ENCODE measurements at places on chromosomes 3 and 15. TPM values are rescaled to one million over a fixed set of nuclear protein-coding genes. Genes with fewer than 3 reads are reported as not detected.

DNA sequence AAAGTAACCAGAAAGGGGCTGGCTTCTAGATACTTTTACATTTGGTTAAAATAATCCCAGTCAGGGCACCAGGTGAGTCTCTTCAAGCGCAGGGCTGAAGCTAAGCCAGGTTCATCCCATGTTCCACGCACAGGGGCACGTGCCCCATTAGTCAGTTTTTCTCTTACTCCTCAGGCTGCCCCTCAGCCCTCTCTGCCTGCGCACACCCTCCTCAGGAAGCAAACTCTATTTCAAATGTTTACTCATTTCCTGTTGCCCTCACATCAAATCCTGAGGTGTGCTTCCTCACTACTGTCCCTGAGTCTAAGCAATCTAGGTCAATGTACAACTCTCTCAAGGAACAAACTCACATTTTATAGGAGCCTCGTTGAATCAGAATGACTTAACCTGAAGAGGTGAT, 48.5 kb downstream of the THBS1 start:
- H3K27ac ChIP-seq: peak overlapping the region; percentile 69
- H3K27me3 ChIP-seq: no peaks in the 10 kb centered on the region
- peaks cover 32% of the 10 kb centered on the region for H3K4me1 ChIP-seq
- H3K36me3 ChIP-seq: no peaks in the 10 kb centered on the region

The AADAC gene
- not detected for polyA plus RNA-seq

The SYNPR gene
- polyA plus RNA-seq: 0.12 TPM

The CYP8B1 gene
- polyA plus RNA-seq: not detected

DNA sequence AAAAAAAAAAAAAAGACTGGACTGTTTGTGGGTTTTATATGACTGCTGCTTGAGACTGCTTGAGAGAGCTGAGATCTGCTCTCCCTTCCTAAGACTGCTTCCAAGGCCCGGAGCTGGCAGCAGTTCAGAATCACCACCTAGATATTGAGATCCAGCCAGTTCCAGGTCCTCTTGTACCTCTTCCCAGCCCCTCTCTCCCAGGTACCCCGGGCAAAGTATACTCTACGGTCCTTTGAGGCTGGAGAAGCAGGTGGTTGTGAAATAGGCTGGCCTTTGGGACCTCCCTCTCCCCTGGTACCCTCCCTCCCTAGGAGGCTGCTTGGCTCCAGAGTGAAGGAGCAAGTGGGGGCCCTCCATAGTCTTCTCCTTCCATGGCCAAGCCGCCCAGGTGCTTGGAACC, 12.6 kb upstream of the BAHD1 start:
- H3K4me3 ChIP-seq: no peak overlapping the region
- H3K36me3 ChIP-seq: no peaks in the 10 kb centered on the region
- no peaks in the 10 kb centered on the region for H3K4me1 ChIP-seq
- H3K27ac ChIP-seq: no peak overlapping the region
- H3K27me3 ChIP-seq: no peaks in the 10 kb centered on the region

GRCh38 chr3:162122405-162122804, 625.8 kb downstream of the OTOL1 start:
- no peak overlapping the region for H3K4me3 ChIP-seq
- H3K36me3 ChIP-seq: no peaks in the 10 kb centered on the region
- no peak for DNase-seq
- H3K4me1 ChIP-seq: no peaks in the 10 kb centered on the region
- no peak overlapping the region for H3K27ac ChIP-seq

The XXYLT1 gene
- polyA plus RNA-seq: 1.9 TPM

DNA sequence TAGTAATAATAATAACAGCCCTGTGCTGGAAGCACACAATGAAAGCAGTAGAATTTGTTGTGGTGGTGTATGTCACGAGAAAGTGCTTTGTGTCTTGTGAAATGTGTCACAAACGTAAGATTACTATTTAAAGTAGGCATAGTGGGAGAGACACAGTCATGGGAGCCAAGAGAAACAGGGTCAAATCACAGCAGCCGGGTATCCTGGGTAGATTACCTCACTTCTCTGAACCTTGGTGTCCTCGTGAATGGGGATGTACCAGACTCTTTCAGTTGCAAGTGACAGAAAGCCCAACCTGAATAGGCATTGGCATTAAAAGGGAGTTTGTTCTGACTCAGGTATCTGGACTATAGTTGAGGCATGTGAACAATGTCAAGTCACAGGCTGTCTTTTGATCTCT, 29.1 kb upstream of the SRGAP3 start:
- no peaks in the 10 kb centered on the region for H3K36me3 ChIP-seq
- H3K27me3 ChIP-seq: no peaks in the 10 kb centered on the region
- H3K4me3 ChIP-seq: no peak overlapping the region
- H3K27ac ChIP-seq: no peak overlapping the region
- no peak for DNase-seq

- H3K36me3 ChIP-seq: peaks cover 38% of the 10 kb centered on the region
- DNase-seq: no peak
- peak overlapping the region; percentile 89 for H3K27ac ChIP-seq
- H3K4me3 ChIP-seq: no peak overlapping the region
Observed at GRCh38 chr3:50248387-50248786, 12.4 kb downstream of the GNAI2 start.

The DPH6 gene
- polyA plus RNA-seq: 5.9 TPM

The GP5 gene
- polyA plus RNA-seq: not detected

DNA sequence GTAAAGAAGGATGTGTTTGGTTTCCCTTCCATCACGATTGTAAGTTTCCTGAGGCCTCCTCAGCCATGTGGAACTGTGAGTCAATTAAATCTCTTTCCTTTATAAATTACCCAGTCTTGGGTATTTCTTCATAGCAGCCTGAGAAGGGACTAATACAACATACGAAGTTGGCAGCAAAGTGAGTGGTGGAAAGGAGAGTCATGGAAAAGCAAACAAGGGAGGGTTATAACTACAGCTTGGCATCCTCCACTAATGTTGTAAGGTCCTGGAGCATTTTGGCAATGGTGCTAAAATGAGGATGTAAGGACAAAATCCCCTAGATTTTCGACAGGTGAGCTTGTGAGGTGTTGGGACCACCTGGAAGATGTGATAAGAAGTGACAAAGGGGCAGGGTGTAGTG, 5.8 kb upstream of the TMEM41A start:
- no peak overlapping the region for H3K27ac ChIP-seq
- no peaks in the 10 kb centered on the region for H3K4me1 ChIP-seq
- no peaks in the 10 kb centered on the region for H3K36me3 ChIP-seq

GRCh38 chr3:11523572-11524101, 120.1 kb downstream of the VGLL4 start:
- H3K36me3 ChIP-seq: no peaks in the 10 kb centered on the region
- H3K27me3 ChIP-seq: no peaks in the 10 kb centered on the region
- no peak for DNase-seq
- H3K27ac ChIP-seq: no peak overlapping the region
- no peak overlapping the region for H3K4me3 ChIP-seq

The ZNF774 gene
- 4.2 TPM for polyA plus RNA-seq

DNA sequence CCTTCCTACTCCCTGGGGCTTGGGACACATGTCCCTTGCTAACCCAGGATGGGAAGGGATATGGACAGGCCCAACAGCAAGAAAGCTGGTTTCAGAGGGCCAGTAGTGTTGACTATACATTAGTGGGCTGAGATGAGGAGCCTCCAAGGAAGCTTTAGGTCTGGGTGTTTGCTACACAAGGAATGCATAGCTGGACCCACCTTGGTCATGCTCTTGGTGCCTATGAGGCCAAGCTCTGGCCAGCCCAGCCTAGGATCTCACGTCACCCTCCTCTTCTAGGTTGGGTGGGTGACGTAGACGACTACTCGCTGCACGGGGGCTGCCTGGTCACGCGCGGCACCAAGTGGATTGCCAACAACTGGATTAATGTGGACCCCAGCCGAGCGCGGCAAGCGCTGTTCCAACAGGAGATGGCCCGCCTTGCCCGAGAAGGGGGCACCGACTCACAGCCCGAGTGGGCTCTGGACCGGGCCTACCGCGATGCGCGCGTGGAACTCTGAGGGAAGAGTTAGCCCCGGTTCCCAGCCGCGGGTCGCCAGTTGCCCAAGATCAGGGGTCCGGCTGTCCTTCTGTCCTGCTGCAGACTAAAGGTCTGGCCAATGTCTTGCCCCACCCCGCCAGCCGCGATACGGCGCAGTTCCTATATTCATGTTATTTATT, 653 bp upstream of the WDR6 start:
- DNase-seq: no peak
- H3K4me3 ChIP-seq: peak overlapping the region; percentile 81
- no peaks in the 10 kb centered on the region for H3K27me3 ChIP-seq
- H3K4me1 ChIP-seq: peaks cover 16% of the 10 kb centered on the region
- peak overlapping the region; percentile 93 for H3K27ac ChIP-seq

The RTP1 gene
- polyA plus RNA-seq: not detected

- no peaks in the 10 kb centered on the region for H3K27me3 ChIP-seq
- no peaks in the 10 kb centered on the region for H3K36me3 ChIP-seq
- no peak overlapping the region for H3K4me3 ChIP-seq
Observed at GRCh38 chr3:8658306-8659212, 14.0 kb upstream of the SSUH2 start.

DNA sequence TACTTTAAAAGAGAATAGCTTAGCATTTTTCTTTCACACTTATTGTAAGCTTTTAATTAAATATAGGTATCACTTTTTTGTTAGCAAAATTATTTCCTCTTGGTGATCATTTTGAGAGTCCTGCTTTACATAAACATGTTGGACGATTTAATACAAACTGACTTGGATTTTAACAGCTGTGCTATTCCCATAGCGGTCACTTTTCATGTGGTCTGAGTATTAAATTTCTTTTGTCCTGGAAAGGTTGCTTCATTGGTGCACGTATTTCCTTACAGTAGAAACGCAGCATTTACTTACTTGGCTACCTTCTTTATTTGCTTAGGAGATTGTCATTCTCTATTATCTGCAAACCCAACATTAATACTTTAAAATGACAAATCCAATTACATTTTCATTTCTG, 109.4 kb downstream of the ATG7 start:
- no peaks in the 10 kb centered on the region for H3K27me3 ChIP-seq
- H3K27ac ChIP-seq: no peak overlapping the region
- H3K4me3 ChIP-seq: no peak overlapping the region
- H3K4me1 ChIP-seq: peaks cover 10% of the 10 kb centered on the region
- DNase-seq: no peak

The BOC gene
- polyA plus RNA-seq: 2.0 TPM

The IQCF5 gene
- polyA plus RNA-seq: not detected

GRCh38 chr3:131501949-131502348, 822 bp downstream of the MRPL3 start:
- no peak for DNase-seq
- peak overlapping the region; percentile 88 for H3K4me3 ChIP-seq
- no peaks in the 10 kb centered on the region for H3K27me3 ChIP-seq
- H3K27ac ChIP-seq: peak overlapping the region; percentile 83
- peaks cover 6% of the 10 kb centered on the region for H3K36me3 ChIP-seq

DNA sequence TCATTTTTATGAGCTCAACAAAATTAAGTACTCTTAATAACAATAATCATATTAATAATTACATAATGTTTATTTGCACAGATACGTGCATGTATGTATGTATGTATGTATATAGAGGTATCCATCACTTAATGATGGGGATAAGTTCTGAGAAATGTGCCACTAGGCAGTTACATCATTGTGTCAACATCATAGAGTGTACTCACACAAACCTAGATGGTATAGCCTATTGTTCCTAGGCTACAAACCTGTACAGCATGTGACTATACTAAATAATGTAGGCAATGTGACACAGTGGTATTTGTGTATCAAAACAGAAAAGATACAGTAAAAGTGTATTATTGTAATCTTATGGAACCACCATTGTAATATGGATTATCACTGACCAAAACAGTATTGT, 874.7 kb upstream of the GBE1 start:
- H3K4me1 ChIP-seq: peaks cover 3% of the 10 kb centered on the region
- no peaks in the 10 kb centered on the region for H3K27me3 ChIP-seq
- no peak for DNase-seq
- no peaks in the 10 kb centered on the region for H3K36me3 ChIP-seq

The HDGFL3 gene
- polyA plus RNA-seq: 22.3 TPM

- no peak overlapping the region for H3K4me3 ChIP-seq
- H3K27ac ChIP-seq: no peak overlapping the region
- H3K27me3 ChIP-seq: no peaks in the 10 kb centered on the region
- H3K36me3 ChIP-seq: no peaks in the 10 kb centered on the region
Observed at GRCh38 chr3:10396931-10397330, 76.0 kb upstream of the SEC13 start.

GRCh38 chr3:162842549-162843216, 1346.1 kb downstream of the OTOL1 start:
- DNase-seq: no peak
- H3K27me3 ChIP-seq: no peaks in the 10 kb centered on the region
- H3K4me1 ChIP-seq: no peaks in the 10 kb centered on the region
- no peaks in the 10 kb centered on the region for H3K36me3 ChIP-seq
- H3K4me3 ChIP-seq: no peak overlapping the region

DNA sequence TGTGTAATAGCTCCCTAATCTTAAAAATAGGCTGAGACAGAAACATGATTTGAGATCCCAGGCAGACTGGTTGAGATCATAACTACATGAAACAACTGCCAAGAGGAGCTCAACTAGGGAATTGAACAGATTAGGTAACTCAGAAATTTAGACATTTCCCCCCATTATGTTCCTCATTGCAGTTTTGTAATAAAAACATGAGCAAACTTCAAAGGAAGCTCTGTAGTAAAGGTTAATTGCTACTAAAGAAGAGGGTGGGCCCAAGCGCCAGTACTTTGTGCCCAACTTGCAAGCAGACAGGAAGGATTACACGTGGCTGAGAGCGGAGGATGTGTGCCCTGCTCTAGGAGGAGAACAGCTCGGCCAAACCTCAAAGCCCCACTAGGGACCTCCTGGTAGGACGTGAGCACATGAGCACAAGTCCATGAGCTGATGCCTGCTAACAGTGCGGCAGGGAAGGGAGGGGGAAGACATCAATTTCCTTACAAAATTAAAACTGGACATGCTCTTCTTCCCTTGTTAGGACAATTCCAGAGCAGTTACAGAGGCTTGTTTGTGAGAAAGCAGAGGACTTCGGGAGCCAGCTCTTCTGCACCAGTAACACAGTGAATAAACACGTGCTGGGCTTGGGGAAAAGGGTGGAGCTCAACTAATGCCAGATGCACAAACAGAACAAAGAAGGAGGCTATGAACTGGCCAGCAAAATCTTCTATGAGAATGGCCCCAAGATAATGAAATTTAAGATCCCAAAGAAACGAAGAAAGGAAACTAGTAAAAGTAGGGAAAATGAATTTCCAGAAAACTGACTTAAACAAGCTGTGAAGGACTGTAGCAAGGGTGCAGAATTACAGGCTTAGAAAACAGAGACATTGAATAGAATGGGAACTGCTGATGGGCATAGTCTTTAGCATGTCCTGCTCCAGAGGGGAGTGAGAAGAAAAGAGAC, 275.5 kb downstream of the MECOM start:
- no peak overlapping the region for H3K4me3 ChIP-seq
- no peaks in the 10 kb centered on the region for H3K36me3 ChIP-seq
- peak; percentile 62 for DNase-seq
- H3K27ac ChIP-seq: peak overlapping the region; percentile 56

- no peaks in the 10 kb centered on the region for H3K36me3 ChIP-seq
- H3K27me3 ChIP-seq: no peaks in the 10 kb centered on the region
- H3K27ac ChIP-seq: no peak overlapping the region
- DNase-seq: no peak
- no peak overlapping the region for H3K4me3 ChIP-seq
Observed at GRCh38 chr3:61182662-61183061, 68.6 kb downstream of the FHIT start.

- H3K27me3 ChIP-seq: no peaks in the 10 kb centered on the region
- H3K27ac ChIP-seq: no peak overlapping the region
- no peak for DNase-seq
- H3K4me3 ChIP-seq: no peak overlapping the region
Observed at GRCh38 chr15:83164771-83165404, 42.7 kb downstream of the HDGFL3 start.

- no peak overlapping the region for H3K27ac ChIP-seq
- no peak overlapping the region for H3K4me3 ChIP-seq
- H3K27me3 ChIP-seq: no peaks in the 10 kb centered on the region
Observed at GRCh38 chr3:140715035-140715434, 37.2 kb downstream of the TRIM42 start.
